ENCODE measurements at places on chromosomes 11 and 22.

- DNase-seq: no peak
These were observed 8.2 kb upstream of the CCDC188 start for GRCh38 chr22:20159076-20159475.

DNA sequence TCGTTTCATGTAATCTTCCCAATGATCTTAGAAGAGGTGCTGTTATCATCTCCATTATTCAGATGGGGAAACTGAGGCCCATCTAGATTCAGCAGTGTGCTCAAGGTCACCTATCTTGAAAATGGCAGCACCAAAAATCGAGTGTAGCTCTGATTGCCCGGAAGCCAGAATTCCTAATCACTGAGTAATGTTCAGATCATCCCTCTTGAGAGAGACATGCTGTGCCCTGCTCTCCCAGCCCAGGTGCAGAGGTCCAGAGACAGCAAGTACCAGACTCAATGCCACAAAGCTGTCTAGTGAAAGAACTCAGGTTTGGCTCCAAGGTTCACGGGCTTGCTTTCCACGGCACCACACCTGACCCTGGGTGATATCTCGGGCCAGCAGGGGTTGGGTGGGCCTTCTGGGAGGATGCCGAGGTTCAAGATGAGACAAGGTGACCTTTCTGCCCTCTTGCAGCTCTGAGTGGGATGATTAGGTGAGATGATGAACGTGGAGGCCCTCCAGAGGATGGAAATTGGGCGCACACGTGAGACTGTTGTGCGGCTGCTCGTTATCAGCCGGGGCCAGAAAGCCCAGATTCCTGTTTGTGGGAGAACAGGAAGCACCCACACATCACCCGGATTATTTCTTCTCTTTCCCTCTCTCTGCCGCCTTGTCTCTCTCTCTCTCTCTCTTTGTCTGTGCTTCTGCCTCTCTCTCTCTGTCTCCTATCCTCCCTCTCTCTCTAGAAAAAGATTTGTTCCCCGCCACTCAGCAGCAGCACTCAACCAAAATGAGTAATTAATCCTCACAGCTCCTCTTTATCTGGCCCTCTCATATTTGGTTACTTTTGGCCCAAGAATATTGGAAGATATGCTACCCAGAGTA lies 19.0 kb upstream of the RASD2 start:
- DNase-seq: no peak

GRCh38 chr22:41833369-41834004 lies 582 bp downstream of the SREBF2 start:
- peak; percentile 42 for DNase-seq

DNA sequence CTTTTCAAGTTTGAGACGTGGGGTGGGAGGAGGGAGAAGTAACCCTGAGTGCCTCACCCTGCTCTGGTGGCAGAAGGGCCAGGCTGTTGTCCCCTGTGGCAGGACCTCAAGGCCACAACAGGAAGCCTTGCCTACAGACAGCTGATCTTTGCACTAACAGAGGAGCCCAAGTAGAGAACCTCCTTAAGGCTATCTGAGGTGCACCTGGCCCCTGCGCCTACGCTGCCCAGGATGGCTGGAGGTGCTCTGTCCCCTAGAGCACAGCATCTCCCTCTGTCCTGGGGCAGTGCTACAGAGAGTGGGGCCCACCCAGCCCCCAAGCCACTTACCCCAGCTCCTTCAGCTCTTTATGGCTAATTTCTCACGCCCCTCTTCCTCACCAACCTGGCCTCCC lies 27.0 kb downstream of the MYO7A start:
- DNase-seq: no peak

DNA sequence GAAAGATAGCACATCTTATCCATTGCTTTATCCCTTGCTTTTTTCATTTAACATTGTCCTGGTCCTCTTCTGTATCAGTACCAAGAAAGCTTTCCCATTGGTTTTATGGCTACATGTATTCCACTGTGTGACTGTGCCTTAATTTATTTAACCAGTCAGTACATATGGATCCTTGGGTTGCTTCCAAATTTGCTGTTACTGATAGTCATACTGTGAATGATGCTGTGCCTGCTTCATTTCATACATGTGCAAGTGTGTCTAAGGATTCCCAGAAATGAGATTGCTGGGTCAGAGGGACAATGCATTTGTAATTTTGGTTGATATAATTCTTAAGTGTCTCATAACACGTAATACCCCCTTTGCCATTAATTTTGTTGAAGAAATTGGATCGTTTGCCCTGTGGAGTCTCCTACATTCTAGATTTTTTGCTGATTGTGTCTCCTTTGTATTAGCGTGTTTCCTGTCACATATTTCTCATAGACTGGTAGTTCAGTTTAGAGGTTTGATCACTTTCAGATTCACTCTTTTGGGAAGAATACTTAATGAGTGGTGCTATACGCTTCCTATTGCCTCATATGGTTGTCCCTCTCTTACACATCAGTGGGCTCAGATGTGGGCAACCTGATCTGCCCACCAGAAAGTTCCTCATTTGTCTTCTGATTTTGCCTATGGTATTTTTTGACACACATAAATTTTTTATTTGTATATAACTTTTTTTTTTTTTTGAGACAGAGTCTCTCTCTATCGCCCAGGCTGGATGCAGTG lies 35.3 kb downstream of the MYBPC3 start:
- no peak for DNase-seq

- DNase-seq: no peak
These were observed 43.6 kb upstream of the FIBIN start for GRCh38 chr11:26950260-26950719.

DNA sequence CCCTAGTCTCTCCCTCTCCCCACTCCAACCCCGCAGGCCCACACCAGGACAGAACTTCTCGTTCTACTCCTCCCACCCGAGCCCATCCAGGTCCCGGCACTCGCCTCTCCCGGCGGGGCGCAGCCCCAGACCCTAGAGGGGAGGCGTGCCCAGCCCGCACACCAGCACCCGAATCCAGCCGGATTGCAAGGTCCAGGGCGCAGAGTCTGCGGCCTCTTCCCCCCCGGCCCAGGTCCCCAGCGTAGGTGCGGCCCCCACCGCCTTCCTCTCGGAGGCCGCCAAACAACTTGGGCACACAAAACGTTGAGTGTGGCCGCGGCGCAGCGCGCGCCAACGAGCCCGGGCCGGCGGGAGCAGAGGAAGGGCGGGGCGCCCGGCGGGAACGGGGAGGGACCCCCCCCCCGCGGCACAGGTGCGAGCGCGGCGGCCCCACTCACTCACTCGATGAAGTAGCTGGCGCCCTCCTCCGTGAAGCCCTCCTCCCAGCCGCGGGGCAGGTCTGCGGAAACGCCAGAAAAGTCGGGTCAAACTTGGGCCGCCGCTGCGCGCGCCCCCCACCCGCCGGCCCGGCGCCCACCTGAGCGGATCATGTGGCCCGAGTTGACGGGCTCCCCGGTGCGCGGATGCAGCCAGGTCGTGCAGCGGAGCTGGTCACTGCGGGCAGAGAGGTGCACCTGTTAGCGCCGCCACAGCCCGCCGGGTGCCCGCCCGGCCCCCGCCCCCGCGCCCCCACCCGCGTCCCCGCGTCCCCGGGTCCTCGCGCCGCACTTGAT lies 480 bp downstream of the PLEKHA7 start:
- no peak for DNase-seq

- peak; percentile 14 for DNase-seq
These were observed 66.0 kb upstream of the FTH1 start for GRCh38 chr11:62033191-62034035.

GRCh38 chr11:122646549-122647340 lies 8.8 kb upstream of the UBASH3B start:
- no peak for DNase-seq

DNA sequence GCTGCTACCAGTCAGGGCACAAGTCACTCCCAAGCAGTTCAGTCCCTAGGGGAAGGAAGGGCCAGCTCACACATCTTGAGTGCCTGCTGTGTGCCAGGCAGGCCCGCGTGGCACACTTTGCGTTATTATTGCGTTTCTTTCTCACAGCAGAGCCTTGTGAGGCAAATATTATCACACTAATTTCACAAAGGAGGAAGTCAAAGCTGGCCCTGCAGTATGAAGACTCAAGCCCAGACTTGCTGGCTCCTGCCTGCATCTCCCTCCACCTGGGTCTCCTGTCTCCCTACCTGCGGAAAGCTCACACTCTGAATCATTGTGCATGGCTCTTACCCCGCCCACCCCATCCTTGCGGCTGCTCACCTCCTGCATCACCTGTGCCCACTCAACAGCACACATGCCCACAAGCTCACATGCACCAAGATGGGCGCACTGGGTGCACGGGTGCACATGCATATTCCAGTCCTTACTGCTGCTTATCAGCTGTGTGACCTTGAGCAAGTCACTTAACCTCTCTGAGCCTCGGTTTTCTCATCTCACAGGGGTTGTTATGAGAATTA lies 31.7 kb upstream of the P2RY2 start:
- no peak for DNase-seq

- no peak for DNase-seq
These were observed 615 bp downstream of the ANO5 start for GRCh38 chr11:22193348-22194051.

DNA sequence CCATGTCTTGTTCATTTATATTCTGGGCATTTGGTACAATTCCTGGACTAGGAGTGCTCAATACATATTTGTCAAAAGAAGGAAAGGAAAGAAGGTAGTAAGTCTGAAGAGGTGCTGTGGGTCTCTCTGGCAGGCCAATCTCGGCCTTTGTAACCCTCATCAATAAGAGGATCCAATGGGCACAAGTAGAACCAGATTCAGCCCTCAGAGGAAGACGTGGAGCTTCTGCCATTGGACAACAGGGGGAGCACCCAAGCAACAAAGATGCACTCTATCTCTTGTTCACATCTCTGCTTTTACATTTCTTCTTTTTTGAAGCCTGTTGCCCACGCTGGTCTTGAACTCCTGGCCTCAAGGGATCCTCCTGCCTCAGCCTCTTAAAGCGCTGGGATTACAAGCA lies 2.2 kb upstream of the VPS11 start:
- peak; percentile 60 for DNase-seq

- DNase-seq: no peak
These were observed 45.6 kb upstream of the EHF start for GRCh38 chr11:34575261-34575660.

DNA sequence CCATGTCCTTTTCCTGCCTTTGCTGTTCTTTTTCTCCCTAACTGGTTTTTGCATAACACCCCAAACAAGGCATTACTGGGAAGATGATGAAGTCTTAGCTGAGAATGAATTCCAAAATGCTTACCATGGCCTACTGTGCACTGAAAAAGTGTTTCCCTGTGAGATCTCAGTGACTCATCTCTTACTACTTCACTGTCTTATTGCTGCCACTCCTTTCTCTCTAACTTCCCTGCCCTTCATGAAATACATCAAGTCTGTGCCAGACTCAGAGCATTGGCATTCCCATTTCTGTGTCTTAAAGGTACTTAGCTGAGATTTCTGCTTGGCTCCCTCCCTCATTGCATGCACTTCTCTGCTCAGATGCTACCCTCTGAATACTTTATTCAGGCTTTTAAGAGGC lies 49.1 kb upstream of the MUC15 start:
- no peak for DNase-seq
